ENCODE measurements at places on chromosomes 2 and 18. TPM values are rescaled to one million over a fixed set of nuclear protein-coding genes. Genes with fewer than 3 reads are reported as not detected.

The ALK gene
- not detected for total RNA-seq

The NMS gene
- total RNA-seq = not detected

The SETBP1 gene
- 14.1 TPM for total RNA-seq

The AGXT gene
- total RNA-seq = not detected

The CTNNA2 gene
- not detected for total RNA-seq

The ADAM23 gene
- 0.55 TPM for total RNA-seq

The LRP2 gene
- 0.07 TPM for total RNA-seq

The CDK15 gene
- not detected for total RNA-seq

The ANKRD23 gene
- 3.8 TPM for total RNA-seq

The RNPEPL1 gene
- 55.6 TPM for total RNA-seq

The ABCB11 gene
- not detected for total RNA-seq

The USP40 gene
- 13.3 TPM for total RNA-seq

The ACVR1C gene
- 0.66 TPM for total RNA-seq

The RAPGEF4 gene
- total RNA-seq = not detected

The CD8A gene
- 363 TPM for total RNA-seq

The KIAA1328 gene
- total RNA-seq = 6.8 TPM

The PFN4 gene
- 0.35 TPM for total RNA-seq

The RESP18 gene
- total RNA-seq = not detected

The ITM2C gene
- total RNA-seq = 58.6 TPM

The ASTL gene
- 16.2 TPM for total RNA-seq

The VWC2L gene
- total RNA-seq = not detected

The WDCP gene
- 31.9 TPM for total RNA-seq

The CLEC4F gene
- not detected for total RNA-seq
